ENCODE measurements at places on chromosomes 5 and 9.

DNA sequence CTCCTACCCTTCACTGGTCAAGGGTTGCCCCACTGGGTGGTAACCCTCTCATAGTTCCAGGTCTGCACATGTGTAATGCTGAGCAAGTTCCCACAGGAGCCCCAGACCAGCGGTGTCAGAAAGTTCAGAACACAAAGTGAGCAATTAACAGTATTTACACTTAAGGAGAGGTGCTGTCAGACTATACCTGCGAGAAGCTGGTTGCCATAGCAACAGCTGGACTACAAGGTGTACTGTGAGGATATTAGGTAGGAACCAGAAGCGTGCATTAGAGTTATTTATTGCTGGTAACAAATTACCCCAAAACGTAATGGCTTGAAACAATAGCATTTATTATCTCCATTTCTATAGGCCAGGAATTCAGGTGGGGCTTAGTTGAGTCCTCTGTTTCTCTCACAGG lies 317.0 kb upstream of the RPS23 start:
- no peak for DNase-seq

DNA sequence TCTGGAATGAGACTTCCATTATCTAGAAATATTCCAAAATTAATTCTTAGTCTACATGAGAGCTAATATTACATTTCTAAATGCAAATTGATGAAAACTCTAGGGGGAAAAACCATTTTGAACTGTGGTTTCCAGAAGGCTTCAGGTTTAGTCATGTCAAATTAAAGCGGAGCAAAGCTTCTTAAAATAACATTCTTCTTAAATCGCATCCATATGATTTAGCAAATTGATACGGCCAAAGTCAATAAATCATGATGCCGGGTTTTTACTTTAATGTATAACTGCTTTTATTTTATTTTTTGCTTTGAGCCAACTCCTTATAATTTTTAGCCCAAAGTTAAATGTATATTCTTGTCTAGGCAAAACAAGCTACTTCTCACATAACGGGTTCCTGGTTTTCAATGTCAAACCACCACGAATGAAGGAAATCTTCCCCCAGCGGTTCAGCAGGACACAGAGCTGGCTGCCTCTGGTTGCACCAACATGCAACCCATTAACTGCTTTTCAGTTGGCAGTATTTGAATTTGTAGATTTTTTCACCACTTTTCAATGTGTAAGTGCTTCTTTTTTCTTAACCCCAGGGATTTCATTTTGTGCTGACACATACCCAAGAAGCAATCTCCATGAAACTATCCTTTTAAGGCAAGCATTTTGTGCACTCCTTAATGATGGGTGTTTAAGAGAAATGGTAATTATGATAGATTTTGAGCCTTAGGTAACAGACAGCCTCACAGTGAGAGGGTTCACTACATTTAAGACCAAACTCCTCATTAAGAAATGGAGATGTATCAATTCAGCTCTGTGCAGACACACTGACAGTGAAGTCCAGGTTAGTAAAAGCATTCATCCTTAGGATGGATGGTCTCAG lies 35.5 kb downstream of the EFNA5 start:
- DNase-seq = no peak

GRCh38 chr9:97803167-97804058 lies 49.6 kb upstream of the FOXE1 start:
- DNase-seq = peak; percentile 46

DNA sequence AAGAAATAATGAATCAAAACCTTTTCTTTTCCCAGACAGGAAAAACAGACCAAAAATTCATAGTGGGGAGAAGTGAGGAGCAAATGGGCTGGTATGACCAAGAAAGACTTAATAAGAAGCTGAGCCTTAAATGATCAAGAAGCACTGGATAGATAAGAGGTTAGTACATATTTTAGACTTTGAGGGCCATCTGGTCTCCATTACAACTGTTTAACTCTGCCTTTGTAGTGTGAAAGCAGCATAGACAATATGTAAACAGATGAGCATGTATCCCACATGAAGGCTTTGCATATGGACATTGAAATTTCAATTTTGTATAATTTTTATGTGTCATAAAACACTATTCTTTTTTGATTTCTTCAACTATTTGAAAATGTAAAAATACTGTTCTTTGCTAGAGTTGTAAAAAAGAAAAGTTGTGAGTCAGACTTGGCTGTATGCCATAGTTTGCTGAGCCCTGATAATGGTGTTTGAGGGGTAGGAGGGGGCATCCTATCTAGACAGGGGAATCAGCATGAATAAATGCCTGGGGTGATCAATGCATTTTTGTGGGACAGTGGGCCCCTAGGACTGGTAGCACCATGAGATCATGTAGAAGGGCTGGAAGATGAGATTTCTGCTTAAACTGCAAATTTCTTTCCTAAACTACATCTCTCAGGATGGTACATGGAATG lies 91.8 kb upstream of the GPR151 start:
- DNase-seq = no peak

DNA sequence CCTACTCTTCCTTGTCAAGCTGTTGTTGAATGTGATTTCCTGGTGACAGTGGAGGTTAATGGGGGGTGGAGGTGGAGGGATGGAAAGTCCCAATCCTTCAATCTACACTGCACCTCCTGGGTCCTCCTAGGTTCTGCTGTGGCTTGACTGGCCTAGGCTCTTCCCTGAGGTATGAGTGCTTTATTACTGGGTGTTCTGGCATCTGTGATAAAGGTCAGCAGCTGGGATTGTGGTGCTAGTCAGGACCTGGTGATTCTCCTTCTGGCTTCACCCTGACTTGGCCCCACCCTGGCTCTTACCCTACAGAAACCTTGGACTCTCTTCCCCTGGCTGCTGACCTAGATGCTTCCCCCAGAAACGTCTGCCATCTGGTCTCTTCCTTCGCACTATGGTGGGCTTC lies 194.3 kb downstream of the ARHGEF28 start:
- DNase-seq = no peak

DNA sequence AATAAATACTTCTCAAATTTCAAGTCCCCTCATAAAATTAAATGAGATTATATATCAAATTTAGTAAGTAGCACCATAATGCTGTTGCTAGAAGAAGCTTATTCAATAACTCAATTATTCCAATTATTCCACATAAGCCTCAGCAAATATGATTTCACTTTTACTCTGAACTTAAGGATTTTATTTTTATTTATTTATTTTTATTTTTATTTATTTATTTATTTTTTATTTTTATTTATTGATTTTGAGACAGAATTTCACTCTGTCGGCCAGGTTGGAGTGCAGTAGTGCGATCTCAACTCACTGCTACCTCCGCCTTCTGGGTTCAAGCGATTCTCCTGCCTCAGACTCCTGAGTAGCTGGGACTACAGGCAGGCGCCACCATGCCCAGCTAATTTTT lies 1308.3 kb upstream of the CDH9 start:
- DNase-seq = no peak

DNA sequence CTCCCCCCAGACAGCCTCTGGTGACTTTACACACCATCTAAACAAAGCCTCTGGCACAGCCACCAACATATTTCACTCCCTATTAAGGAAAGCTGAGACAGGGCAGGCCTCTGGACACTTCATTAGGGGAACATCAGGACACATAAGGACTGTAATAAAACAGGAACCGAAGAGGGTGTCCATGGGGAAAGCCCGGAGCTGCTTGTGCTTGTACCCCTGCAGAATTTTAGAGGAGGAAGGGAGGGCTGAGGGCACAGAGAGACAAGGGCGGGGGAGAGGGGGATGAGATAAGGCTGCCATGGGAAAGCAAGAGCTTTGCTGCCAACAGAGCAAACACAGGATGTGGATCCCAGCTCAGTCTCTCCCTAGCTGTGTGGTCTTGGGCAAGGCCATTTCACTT lies 138.4 kb downstream of the ASTN2 start:
- DNase-seq = no peak
